ENCODE measurements at places on chromosomes 3 and 15. TPM values are rescaled to one million over a fixed set of nuclear protein-coding genes. Genes with fewer than 3 reads are reported as not detected.
A peak's percentile ranks its signal among the peaks of the same experiment; 100 is the strongest.

GRCh38 chr3:123930445-123930844 lies 30.6 kb downstream of the CCDC14 start:
- DNase-seq, result no peak

DNA sequence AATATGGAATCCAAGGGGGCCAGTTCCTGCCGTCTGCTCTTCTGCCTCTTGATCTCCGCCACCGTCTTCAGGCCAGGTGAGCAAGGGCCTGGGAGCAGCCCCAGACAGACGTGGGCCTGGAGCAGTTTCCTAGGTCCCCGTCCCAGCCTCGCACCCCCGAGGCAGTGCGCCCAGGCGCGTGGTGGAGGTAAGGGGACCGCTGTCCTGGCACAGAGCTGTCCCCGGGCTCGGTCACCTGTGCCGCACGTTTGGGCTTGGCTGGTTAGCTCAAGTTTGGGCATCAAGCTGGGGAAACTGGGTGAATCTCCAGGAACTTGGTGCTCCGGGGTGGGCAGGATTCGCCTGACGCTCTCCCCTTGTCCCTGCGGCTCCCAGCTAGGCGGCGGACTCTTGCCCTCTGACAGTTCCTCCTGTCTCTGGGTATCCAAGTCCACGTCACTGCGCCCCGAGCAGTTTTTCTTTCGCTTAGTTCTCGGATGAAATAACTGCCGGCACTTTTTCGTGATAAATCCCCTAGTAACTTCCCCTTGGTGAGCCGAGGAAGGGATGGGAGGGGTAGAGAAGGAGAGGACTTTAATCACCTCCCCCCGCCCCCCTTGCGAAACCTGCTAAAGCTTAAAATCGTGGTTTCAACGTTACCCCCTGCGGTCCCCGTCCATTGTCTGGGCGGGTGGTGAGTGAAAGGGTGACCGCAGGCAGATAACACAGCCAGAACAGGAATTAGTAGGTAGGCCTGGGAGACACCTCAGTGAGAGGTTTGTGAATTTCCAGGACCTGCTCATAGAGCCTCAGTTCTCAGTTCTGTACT lies 901 bp downstream of the ALCAM start:
- peak; percentile 72 for DNase-seq

- DNase-seq, result no peak
Observed at GRCh38 chr3:128458746-128459460, 7.8 kb downstream of the DNAJB8 start.

GRCh38 chr3:195171093-195171873 lies 99.7 kb downstream of the XXYLT1 start:
- no peak for DNase-seq

- DNase-seq, result no peak
Observed at GRCh38 chr3:107213044-107213669, 164.1 kb upstream of the CCDC54 start.

GRCh38 chr3:123421353-123422174 lies 27.3 kb downstream of the ADCY5 start:
- DNase-seq, result no peak

DNA sequence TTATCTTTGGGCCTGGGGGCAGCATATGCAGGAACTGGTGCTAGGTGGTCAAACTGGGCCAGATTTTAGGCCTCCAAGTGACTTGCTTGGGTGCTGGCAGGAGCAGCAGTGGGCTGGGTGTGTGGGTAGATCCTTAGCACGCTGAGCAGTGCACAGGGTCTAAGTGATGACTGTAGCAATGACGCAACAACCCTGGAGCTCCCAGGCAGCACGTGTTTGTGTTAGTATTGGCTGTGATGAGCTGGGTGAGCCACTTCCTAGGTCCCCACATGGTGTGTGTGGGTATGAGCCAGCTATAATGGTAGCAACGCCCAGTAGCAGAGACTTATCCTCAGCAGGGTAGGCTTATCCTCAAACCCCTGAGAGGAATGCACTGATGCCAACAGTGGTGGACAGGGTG lies 570.6 kb upstream of the ROBO1 start:
- DNase-seq, result no peak

DNA sequence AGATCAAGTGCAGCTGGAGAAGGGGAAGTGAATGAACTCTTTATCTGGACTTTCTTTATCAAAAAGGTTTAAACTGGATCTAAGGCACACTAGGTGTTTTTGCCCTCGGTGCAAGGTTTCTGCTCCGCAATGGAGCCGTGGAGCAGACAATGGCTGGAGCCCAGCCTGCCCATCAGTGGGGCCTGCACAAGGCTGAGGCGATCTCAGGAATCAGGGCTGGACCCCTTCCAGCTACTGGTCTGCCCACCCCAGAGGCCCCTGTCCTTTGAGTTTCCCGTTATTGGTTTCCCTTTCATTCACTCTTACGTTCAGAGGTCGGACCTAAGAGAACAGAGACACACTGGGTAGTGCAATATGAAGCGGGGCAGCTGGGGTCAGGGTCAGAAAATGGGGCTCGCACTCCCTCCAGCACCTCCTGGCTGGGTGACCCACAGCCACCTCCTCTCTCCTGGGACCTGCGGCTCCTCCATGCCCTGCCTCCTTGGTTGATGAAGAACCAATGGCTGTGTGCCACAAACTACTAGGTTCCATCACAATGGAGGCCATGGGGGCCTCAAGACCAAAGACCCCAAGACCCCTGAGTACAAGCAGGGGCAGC lies 164.6 kb downstream of the CHSY1 start:
- DNase-seq, result no peak

The C2CD4B gene
- 45.6 TPM for total RNA-seq

The FAM81A gene
- total RNA-seq, result not detected

The FRMD5 gene
- total RNA-seq, result 1.5 TPM

The GPR149 gene
- total RNA-seq, result not detected

The DUOXA2 gene
- total RNA-seq, result not detected

All from lung microvascular endothelial cell (primary cell).